ENCODE measurements at places on chromosomes 12 and 14.

DNA sequence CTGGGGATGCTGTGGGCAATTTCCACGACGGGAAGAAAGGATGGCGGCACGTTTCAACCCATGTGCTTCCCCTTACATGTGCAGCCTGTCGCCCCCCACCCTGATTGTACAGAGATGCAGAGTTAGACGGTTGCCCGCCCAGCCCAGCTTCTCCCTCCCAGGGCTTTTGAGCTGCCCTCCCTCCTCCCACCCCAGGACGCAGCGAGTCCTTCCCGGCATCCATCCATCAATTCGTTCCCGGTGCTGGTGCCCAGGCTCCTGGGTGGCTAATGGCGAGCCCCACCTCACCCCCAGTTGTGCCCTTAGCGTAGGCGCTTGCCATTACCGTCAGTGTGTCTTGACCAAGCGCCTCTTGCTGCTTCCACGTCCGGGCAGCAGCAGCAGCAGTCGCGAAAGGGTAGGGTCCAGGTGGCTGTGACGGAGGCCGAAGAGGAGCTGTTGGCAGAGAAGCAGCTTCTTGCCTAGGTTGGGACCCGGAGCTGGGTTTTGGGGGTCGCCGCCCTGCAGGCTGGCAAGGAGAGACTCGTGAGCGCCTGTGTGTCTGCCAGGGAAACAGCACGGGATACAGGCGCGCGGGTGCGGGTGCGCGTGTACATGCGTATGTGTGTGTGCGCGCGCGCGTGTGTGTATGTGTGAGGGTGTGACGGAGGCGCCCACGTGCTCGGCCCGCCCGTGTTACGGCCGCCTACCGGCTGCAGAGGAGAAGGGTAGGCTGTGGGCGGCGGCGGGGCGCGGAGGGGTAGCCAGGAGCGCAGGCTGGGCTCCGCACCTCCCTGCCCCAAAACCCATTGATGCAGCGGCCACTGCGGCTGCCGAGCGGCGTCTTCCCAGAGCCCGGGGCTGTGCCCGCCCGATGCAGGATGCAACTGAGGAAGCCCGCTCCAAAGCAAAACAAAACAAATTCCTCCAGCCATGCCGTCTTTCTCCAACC lies at the start of gene SLC6A15:
Gene SLC6A15 (minus strand): TSS at position 602 of the 931 bp plus-strand sequence. CDS start 20,679 bp downstream, outside the sequence.
- peak; percentile 74 for DNase-seq

GRCh38 chr14:22122227-22122818 lies 448.7 kb upstream of the OR4E1 start:
- no peak for DNase-seq

- no peak for DNase-seq
Observed at GRCh38 chr14:79544698-79545070, 666.6 kb downstream of the DIO2 start.

DNA sequence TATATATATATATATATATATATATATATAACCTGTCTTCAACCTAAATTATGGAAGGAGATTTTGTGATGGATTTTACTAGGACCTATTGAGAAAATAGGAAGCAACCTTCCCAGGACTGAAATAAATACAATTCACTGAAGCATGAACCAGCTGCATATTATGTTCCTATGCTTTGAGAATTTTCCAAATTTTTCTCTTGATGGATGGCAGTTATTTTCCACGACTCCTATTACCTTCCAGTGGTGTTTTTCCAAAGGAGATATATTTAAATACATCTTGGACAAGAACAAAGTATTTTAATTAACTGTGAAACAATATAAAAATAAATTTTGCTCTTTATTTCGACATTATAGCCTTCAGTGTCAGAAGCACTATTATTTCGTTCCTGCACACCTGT lies 87.9 kb downstream of the TMTC1 start:
- no peak for DNase-seq

- no peak for DNase-seq
Observed at GRCh38 chr12:66241061-66242043, 52.3 kb downstream of the IRAK3 start.

GRCh38 chr12:58583940-58584339 lies 336.4 kb downstream of the LRIG3 start:
- DNase-seq = no peak

GRCh38 chr14:84825481-84826251 lies 704.3 kb upstream of the FLRT2 start:
- no peak for DNase-seq

DNA sequence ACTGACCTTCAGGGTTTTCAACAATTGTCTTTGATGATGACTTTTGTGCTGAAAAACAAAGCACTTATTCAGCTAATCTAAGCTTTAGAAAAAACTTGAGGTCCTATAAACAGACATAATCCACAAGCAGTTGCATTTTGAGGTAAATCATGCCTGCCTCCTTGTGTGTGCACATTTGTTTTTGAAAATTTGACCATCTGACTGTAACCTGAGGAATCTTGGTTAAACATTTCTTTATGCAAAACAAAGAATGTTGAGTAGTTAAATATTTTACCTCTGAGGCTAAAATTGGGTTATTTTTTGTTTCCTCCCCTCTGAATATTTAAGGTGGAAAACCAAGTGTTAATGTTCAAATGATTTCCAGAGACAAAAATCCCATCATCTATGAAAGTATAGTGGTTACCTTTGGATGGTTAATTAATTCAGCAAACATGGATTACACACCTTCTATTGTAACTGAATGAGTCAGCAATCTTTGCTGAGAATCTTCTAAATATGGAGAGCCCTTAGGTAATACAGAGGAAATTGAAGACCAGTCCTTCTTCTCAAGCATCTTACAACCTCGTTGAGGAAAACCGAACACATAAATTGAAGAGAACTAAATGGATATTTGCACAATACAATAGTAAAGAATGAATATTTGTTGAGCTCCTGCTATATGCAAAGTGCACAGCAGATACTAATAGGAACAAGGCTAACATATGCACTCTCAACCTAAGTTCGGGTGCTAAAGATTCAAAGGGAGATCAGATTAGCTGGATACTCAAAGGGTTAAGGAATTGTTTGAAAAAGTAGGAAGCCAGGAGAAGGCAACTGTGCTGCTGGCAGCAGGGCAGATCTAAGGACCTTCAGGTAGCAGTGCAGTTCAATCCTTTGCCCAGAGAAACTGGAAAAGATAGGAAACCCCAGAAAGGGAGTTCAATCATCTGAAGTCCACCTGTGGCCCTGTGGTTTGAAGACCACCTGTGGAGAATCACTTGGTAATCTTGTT lies 115.2 kb downstream of the BMP4 start:
- no peak for DNase-seq

DNA sequence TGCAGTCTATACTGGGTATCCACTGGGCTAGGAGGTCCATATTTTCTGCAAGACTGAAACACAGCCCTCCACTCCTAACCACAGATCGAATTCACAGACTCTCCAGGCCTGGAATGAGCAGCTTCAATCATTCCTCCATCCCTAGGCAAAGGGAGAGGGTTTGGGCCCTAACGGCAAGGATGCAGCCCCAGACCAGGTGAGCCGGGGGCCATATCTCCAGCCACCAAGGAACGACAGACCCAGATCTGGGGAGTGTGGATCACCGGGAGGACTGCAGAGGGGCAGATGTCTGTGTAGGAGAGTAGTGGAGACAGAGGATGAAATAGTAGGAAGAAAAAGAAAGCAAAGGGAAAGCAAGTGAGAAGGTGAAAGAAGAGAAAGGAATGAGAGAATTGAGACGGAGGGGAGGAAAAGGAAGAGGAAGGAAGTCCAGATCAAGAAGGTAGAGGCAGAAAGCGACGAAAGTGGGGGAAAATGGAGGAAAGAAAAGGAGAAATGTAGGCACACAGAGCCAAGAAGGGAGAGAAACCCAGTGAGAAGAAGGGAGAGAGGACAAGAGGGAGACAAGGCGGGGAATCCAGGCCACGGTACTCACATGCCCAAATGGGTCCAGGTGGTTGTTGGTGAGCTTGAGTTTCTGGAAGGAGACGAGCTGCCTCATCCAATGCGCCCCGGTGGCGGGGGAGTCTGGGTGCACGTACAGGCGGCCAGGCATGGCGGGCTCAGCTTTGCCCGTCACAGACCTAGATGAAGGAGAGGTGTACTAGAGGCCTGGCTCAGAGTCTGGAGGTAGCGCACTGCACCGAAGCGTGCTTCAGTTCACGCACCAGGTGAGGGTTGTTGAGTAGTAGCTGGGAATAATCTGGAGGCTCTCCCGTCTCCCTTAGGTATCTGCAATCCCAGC lies 7.7 kb downstream of the TBX5 start:
- no peak for DNase-seq

GRCh38 chr12:66058554-66058953 lies 72.0 kb downstream of the LLPH start:
- no peak for DNase-seq

DNA sequence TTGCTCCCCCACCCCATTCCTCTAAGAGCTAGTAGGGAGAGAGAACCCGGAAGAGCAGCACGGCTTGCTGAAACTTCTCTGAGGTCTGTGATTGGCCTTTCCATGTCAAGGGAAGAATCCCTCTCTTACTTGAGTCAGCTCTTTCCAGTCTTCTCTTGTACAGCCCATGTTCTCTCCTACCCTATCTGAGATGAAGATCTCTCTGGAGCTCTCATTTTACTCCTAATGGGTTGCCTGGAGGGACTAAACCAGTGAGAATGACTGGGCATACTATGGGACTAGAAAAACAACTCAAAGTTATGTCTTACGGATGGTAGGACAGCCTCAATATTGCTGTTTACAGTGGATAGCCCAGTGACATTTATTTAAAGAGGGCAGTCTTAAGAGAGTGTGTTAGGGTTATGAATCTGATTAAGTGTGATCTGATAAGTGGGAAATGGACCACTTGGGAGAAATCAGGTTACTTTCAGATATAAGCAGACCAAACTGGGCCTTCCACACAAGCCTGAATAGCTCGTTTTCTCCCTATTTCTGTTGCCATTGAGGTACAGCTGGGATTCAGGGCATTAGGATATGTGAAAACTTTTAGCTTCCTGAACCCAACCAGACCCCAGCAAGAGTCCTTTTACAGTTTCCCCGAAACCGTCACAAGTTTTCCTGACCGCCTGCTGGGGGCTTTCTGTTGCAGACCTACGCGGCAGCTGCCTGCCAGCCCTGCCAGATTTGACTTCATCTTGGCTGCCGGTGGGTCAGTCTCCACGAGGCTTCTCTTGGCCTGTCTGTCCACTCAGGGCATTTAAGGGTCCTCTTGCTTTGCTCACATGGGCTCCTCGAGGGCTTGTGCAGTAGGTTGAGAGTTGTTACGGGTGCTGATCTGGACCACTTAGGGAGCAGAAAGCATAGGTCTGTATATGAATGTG lies 16.9 kb downstream of the ETV6 start:
- DNase-seq = no peak

DNA sequence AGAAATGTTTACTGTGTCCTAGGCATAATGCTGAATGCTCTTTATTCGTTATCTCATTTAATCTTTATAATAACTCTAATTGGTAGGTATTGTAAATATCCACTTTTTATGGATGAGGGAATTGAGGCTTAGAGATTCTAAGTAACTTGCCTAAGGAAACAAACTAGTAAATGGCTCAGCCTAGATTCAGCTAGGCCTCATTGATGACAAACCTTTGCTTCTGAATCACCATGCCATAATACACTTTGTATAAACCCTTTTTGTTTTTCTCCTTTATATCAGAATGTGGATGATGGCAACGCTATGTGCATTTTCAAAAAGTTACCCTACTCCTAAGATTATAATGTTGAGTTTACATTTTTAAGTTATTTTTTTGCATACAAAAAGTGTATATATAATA lies 34.0 kb downstream of the MNAT1 start:
- no peak for DNase-seq
